ENCODE measurements at places on chromosomes 4 and X. TPM values are rescaled to one million over a fixed set of nuclear protein-coding genes. Genes with fewer than 3 reads are reported as not detected.

Gene FOXP3
- total RNA-seq = 0.27 TPM

Gene MAGEB16
- not detected for total RNA-seq

DNA sequence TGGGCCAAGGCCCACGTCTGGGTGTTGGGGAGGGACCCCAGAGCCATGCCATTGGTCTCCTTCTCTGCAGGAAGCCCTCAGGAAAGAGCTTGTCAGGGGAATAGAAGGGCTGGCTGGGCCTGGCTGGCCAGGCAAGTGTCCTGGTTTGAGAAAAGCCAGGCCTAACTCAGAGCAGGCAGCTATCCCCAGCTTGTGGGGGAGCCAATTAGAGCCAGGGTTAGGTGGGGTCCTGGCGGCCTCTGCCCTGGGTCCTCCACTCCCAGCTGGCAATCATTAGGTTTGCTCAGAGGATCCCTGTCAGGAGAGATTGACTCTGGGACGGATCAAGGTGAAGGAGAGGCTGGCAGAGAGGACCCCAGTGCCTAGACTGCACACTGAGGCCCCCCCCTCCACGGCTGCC lies 64.8 kb downstream of the PJA1 start:
- no peak for DNase-seq
- H3K4me3 ChIP-seq = no peak overlapping the region
- H3K27me3 ChIP-seq = no peaks in the 10 kb centered on the region
- peaks cover 16% of the 10 kb centered on the region for H3K4me1 ChIP-seq
- no peak overlapping the region for H3K27ac ChIP-seq

- no peaks in the 10 kb centered on the region for H3K27me3 ChIP-seq
- H3K36me3 ChIP-seq = no peaks in the 10 kb centered on the region
- no peak for DNase-seq
- H3K4me3 ChIP-seq = no peak overlapping the region
Observed at GRCh38 chr4:99821918-99822503, 5.4 kb downstream of the DAPP1 start.

DNA sequence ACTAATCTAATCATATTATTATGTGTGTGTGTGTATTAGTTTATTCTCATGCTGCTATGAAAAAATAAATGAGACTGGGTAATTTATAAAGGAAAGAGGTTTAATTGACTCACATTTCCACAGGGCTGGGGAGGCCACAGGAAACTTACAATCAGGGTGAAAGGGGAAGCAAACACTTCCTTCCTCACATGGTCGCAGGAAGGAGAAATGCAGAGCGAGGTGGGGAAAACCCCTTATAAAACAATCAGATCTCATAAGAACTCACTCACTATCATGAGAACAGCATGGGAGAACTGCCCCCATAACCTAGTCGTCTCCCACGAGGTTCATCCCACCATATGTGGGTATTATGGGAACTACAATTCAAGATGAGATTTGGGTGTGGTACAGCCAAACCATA lies 190.9 kb upstream of the TAPT1 start:
- H3K4me3 ChIP-seq = no peak overlapping the region
- no peaks in the 10 kb centered on the region for H3K27me3 ChIP-seq
- DNase-seq = no peak
- peaks cover 12% of the 10 kb centered on the region for H3K4me1 ChIP-seq

DNA sequence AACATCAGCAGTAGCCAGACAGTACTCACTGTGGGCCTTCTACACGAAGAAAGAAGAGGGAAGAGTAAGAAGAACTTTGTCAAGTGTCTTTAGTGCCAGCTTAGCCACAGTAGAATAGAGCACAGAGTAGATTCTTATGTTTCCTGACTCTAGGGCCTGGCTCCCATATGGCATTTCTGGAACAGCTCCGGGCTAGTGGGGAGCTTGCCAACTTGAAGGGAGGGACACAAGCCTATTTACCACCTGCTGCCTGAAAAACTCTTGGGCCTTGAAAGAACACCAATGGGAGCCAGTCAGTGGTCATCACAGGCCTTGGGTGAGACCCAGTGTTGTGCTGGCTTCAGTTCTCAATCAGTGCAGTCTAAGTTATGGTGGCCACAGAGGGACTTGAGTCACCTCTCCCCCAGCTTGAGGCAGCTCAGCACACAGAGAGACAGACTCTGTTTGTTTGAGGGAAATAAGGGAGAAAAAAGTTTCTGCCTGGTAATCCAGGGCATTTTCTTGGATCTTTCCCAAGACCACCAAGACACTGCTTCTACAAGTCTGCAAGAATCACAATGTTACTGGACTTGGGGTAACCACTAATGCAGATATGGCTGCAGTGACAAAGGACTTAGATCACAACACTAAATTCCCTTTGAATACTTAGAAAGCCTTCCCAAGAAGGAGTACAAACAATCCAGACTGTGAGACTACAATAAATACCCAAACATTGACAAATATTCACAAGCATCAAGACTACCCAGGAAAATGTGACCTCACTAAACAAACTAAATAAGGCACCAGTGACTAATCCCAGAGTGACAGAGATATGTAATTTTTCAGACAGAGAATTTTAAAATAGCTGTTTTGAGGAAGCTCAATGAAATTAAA lies 261.0 kb upstream of the NDST3 start:
- H3K27me3 ChIP-seq = no peaks in the 10 kb centered on the region
- H3K27ac ChIP-seq = peak overlapping the region; percentile 8
- peaks cover 24% of the 10 kb centered on the region for H3K4me1 ChIP-seq
- no peak overlapping the region for H3K4me3 ChIP-seq

DNA sequence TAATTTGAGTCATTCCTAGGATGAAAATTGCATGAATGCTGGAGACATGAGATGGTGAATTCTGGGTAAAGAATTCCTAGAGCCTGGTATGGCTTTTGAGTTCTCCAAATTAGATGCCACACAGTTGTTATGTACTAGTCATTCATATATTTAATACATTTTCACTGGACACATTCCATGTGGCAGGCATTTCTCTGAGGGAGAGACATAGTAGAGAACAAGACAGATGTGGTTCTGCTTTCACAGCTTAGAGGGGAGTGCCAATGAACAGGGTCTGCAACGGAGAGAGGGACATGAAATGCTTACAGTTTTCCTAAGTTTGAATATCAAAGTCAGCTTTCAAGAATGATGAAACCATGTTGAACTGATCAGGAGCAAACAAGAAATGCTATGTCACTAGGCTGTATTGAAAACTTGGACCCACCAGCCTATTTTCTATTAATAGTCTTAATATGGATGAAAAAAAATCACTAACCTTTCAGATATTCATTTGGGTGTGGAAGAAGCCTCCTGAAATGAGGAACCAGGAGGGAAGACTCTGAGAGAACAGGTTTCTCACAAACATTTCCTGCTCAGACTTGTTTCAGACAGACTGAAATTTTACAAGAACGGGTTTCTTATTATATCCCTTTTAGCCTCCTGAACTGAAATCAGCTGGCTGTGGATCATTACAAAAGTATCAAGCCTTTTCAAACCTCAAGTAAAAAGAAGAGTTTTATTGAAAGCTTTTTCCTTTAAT lies 276.0 kb upstream of the TET2 start:
- peaks cover 11% of the 10 kb centered on the region for H3K27me3 ChIP-seq
- no peak for DNase-seq
- no peak overlapping the region for H3K4me3 ChIP-seq
- H3K27ac ChIP-seq = peak overlapping the region; percentile 44
- H3K4me1 ChIP-seq = peaks cover 13% of the 10 kb centered on the region

DNA sequence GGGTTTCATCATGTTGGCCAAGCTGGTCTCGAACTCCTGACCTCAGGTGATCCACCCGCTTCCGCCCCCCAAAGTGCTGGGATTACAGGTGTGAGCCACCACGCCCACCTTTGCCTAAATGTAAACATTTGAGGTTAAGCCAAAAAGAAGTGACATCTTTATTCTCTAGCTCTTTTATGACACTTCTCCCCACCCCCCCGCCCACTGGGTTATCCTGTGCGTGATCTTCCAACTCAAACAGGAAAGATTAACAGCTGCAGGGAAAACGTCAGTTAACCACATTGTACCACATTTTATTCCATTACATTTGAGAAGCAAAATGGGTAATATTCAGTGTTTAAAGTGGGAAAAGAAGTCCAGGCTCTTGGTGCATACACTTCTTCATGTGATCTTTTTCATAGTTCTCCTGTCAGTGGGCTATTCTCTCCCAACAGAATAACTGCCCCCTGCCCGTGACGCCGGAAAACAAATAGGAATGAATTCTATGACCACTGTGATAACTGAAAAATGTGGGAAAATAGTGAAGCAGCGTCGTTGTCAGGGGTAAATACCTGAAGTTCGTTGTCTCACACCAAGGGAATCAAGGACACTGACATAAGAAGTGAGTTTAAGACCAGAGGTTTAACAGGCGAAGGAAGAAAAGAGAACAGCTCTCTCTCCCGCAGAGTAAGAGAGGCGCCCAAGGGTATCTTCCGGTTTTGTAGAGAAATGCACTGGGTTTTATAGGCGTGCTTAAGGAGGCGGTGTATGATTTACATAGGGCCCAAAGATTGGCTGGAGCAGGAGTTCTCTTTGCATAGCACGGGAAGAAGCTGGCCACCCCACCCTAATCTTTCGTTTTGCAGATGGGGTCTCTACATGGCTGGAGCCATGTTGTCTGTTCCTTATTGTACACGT lies 9.7 kb upstream of the SRD5A3 start:
- no peak for DNase-seq
- no peaks in the 10 kb centered on the region for H3K4me1 ChIP-seq
- H3K36me3 ChIP-seq = no peaks in the 10 kb centered on the region
- no peak overlapping the region for H3K27ac ChIP-seq
- no peak overlapping the region for H3K4me3 ChIP-seq
- H3K27me3 ChIP-seq = no peaks in the 10 kb centered on the region

DNA sequence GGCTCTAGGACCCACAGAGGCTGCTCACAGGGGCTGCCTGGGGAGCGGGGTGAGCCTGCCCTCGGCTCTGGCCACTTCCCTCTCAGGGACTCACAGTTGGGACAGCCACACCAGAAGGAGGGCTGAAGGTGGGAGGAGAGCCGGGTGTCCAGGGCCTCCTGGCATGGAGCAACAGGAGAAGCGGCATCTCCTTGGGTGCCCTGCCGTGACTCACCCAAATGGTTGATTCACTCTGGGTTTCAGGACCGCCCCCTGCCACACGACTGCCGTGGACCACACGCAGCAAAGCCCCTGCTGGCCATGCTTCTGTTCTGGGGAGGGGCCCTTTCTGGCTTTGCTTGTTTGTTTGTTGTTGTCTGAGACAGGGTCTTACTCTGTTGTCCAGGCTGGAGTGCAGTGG lies 86.0 kb upstream of the AFAP1 start:
- peaks cover 3% of the 10 kb centered on the region for H3K4me1 ChIP-seq
- no peak overlapping the region for H3K4me3 ChIP-seq
- H3K27ac ChIP-seq = no peak overlapping the region
- no peaks in the 10 kb centered on the region for H3K36me3 ChIP-seq

- no peaks in the 10 kb centered on the region for H3K4me1 ChIP-seq
- no peaks in the 10 kb centered on the region for H3K27me3 ChIP-seq
- H3K27ac ChIP-seq = no peak overlapping the region
Observed at GRCh38 chrX:139112432-139112831, 400.9 kb upstream of the FGF13 start.

GRCh38 chr4:152935631-152936445 lies at the start of gene FHDC1:
Gene FHDC1 (plus strand): TSS chr4:152936323. CDS start chr4:152943058, 6,735 bp downstream.
- peak within 1 kb of the TSS; percentile 71 for H3K4me3 ChIP-seq
- H3K36me3 ChIP-seq = no peaks in the 10 kb centered on the region
- DNase-seq = peak; percentile 48
- peaks cover 15% of the 10 kb centered on the region for H3K4me1 ChIP-seq
- peaks cover 56% of the 10 kb centered on the region for H3K27me3 ChIP-seq

DNA sequence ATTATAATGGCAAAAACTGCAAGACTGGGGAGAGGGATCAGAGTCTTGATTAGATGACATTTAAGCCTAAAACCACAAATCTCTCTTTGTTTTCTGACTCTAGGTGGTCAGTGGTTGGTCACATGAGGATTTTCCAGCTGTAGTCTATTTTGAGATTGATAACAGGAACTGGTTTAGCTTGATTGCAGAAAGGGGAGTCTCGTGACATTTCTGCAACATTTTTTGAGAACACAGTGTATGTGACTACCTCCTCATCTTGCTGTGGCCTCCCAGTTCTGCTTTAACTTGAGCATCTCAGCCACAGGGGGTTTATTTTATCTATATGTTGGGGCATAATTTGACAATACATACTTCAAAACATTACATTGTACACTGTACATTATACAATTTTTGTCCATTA lies 726.4 kb upstream of the MAGEB2 start:
- no peak overlapping the region for H3K4me3 ChIP-seq
- H3K36me3 ChIP-seq = no peaks in the 10 kb centered on the region
- no peak overlapping the region for H3K27ac ChIP-seq
- DNase-seq = no peak
- no peaks in the 10 kb centered on the region for H3K27me3 ChIP-seq

GRCh38 chr4:73208376-73208775 lies 50.2 kb downstream of the ANKRD17 start:
- no peaks in the 10 kb centered on the region for H3K27me3 ChIP-seq
- no peaks in the 10 kb centered on the region for H3K4me1 ChIP-seq
- no peak overlapping the region for H3K4me3 ChIP-seq
- no peak for DNase-seq

- H3K27ac ChIP-seq = no peak overlapping the region
- H3K4me3 ChIP-seq = no peak overlapping the region
- peaks cover 25% of the 10 kb centered on the region for H3K4me1 ChIP-seq
Observed at GRCh38 chr4:65667506-65668041, 2.7 kb downstream of the EPHA5 start.

GRCh38 chrX:146934256-146934655 lies 119.7 kb upstream of the CXorf51A start:
- no peaks in the 10 kb centered on the region for H3K36me3 ChIP-seq
- H3K4me1 ChIP-seq = no peaks in the 10 kb centered on the region
- DNase-seq = no peak

GRCh38 chr4:36351082-36351666 lies 69.8 kb downstream of the DTHD1 start:
- H3K4me3 ChIP-seq = no peak overlapping the region
- H3K36me3 ChIP-seq = no peaks in the 10 kb centered on the region
- H3K27ac ChIP-seq = peak overlapping the region; percentile 43
